Anterior cingulate cortex (tissue), 58 donors: ENCODE measurements at places on chromosomes 16 and 17.

- no peak for DNase-seq
Measured at GRCh38 chr17:80394629-80395216, 20.2 kb upstream of the ENDOV start.

DNA sequence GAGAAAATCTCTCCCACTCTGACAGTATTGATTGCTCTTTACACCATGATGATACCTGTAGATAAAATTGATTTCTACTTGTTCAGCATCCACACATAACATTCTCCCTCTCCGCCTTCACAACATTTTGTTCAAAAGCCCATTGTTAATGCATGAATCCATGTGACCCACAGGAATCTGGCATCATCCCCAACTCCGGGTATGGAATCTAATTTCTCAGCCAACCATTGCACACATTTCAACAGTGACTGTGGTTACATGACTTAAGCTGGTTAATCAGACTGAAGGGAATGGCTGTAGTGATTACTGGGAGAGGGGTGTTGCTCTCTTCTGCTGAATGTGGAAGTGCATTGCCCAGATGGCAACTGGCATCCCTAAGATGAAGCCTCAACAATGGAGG is 161.4 kb upstream of the C16orf82 start:
- no peak for DNase-seq

DNA sequence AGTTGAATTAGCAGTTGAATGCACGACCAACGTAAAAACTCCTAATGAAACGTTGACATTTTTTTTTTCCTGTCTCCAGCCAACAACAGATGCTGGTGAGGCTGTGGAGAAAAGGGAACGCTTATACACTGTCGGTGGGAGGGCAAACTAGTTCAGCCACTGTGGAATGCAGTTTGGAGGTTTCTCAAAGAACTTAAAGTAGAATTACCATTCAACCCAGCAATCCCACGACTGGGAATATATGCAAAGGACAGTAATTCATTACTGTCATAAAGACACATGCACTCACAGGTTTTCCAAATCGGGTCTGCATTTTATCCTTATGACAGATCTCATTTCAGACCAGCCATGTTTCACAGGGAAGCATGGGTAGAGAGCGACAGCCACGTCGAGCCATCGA is 3.5 kb upstream of the WFDC1 start:
- DNase-seq: no peak

GRCh38 chr16:25224731-25225319 is 8.1 kb downstream of the AQP8 start:
- no peak for DNase-seq

DNA sequence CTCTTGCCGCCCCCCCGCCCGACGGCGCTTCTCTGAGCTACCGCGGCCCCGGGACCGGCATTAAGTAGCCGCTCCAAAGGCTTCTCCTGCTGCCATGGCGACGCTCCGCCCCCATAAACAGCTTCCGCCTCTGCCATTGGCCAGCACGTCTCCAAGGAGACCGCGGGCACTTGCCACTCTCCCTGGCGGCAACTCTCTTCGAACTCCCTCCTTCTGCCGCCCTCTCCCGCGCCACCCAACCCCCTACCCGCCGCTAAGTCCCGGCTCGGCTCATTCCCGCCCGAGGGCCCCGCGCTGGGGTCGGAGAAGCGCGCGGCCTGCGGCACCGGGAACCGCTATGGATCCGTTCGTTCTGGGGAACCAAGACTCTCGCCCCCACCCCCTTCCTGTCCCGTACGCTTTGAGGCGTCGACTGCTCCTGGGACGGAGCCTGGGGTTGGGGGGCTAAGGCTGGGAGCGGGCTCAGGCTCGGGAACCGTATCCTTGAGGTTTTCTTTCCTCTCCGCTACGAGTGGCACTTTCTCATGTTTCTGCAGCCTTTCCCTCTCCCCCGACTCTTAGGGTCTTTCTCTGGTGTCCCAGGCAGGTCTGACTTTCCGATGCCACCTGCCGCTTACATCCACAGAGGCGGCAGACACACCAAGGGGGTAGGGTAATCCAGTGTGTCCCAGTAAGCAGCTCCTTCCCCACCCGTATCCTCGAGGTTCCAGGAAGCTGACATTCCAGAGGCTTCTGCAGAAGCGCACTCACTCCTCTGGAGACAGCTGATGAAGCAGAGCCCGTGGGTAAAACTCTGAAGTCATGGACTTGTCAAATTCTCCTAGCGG is at the start of gene FOXJ1:
FOXJ1 (minus strand) TSS at position 34 of the 827 bp plus-strand sequence. CDS start 850 bp downstream, outside the sequence.
- peak; percentile 70 for DNase-seq
